ENCODE measurements at places on chromosomes 1 and 21.

DNA sequence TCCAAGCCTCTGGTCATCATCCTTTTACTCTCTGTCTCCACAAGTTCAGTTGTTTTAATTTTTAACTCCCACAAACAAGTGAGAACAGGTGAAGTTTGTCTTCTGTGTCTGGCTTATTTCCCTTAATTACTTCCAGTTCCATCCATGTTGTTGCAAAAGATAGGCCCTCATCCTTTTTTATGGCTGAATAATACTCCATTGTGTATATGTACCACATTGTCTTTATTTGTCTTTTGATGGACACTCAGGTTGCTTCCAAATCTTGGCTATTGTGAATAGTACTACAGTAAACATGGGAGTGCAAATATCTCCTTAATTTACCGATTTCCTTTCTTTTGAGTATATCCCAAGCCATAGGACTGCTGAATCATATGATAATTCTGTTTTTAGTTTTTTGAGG lies 262.5 kb downstream of the HHAT start:
- no peaks in the 10 kb centered on the region for H3K4me1 ChIP-seq
- no peak for DNase-seq
- H3K36me3 ChIP-seq: no peaks in the 10 kb centered on the region
- no peaks in the 10 kb centered on the region for H3K27me3 ChIP-seq

- H3K4me1 ChIP-seq: no peaks in the 10 kb centered on the region
- peak; percentile 81 for DNase-seq
- peak overlapping the region; percentile 56 for H3K27ac ChIP-seq
These were observed 33.8 kb downstream of the RSPH1 start for GRCh38 chr21:42461881-42462877.

DNA sequence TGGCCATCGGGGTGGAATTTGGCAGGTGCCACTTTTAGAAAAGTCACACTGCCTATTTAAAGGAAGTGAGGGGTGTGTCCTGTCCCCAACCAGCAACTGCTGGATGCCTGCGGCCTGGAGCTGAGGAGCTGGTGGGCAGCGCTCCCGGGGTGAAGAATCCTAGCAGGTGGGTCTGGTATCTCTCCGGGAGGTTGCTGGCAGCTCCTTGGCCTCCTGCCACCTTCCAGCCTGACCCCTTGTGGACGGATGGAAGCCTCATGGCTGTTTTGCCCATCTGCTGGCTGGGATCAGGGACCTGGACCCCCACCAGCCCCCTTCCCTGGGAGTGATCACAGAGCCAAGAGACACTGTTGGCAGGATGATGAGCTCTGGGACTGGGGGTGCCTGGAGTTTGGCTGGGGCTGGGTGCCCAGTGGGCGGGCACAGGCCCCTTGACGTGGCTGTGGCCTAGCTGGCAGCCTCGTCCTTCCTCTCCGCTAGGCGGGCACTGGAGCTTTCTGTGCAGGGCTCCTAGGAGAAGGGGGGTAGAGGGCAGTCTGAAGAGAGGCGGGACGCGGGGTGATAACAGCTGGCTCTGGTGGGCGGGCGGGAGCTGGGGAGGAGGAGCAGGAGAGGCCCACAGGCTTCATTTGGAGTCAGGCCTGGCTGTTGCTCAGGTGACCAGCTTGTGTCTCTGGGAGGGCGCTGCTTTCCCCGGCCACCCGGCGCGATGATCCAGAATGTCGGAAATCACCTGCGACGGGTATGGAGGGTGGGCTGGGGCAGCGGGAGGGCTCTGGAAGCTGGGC lies at the start of gene ACOT11:
Gene ACOT11 (plus strand): TSS at position 628 of the 788 bp plus-strand sequence. CDS start 82 bp downstream, at position 710.
- no peak within 1 kb of the TSS for H3K4me3 ChIP-seq
- H3K4me1 ChIP-seq: no peaks in the 10 kb centered on the region
- H3K36me3 ChIP-seq: no peaks in the 10 kb centered on the region

- no peak overlapping the region for H3K4me3 ChIP-seq
- no peaks in the 10 kb centered on the region for H3K36me3 ChIP-seq
- no peaks in the 10 kb centered on the region for H3K4me1 ChIP-seq
- no peak for DNase-seq
- no peak overlapping the region for H3K27ac ChIP-seq
- no peaks in the 10 kb centered on the region for H3K27me3 ChIP-seq
These were observed 255.7 kb downstream of the COL11A1 start for GRCh38 chr1:102852613-102853012.

DNA sequence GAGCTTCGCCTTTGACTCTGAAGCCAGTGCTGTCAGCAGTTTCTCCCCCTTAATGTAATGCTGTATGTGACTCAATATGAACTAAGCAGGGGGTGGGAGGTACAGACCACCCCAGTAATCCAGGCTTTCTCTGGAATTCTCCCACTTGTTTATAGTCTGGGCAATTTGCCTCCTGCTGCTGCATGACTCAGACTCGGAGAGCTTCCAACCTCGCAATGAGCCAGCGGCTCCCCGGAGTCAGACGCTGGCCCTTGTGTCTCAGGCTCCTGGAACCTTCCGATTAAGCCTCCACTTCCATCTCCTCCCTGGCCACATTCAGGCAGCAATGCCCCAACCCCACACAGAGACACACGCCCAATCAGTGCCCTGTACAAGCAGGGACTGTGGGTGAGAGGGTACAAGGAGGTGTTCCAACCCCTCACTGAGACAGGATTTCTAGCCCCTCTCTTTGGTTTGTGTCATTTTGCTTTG lies 471.7 kb upstream of the VAMP3 start:
- H3K4me3 ChIP-seq: no peak overlapping the region
- H3K27me3 ChIP-seq: no peaks in the 10 kb centered on the region
- DNase-seq: no peak
- no peak overlapping the region for H3K27ac ChIP-seq
- no peaks in the 10 kb centered on the region for H3K36me3 ChIP-seq

GRCh38 chr1:40210511-40211204 lies 37.1 kb upstream of the TMCO2 start:
- H3K4me1 ChIP-seq: no peaks in the 10 kb centered on the region
- DNase-seq: no peak
- no peaks in the 10 kb centered on the region for H3K27me3 ChIP-seq
- peaks cover 2% of the 10 kb centered on the region for H3K36me3 ChIP-seq
- H3K4me3 ChIP-seq: no peak overlapping the region

DNA sequence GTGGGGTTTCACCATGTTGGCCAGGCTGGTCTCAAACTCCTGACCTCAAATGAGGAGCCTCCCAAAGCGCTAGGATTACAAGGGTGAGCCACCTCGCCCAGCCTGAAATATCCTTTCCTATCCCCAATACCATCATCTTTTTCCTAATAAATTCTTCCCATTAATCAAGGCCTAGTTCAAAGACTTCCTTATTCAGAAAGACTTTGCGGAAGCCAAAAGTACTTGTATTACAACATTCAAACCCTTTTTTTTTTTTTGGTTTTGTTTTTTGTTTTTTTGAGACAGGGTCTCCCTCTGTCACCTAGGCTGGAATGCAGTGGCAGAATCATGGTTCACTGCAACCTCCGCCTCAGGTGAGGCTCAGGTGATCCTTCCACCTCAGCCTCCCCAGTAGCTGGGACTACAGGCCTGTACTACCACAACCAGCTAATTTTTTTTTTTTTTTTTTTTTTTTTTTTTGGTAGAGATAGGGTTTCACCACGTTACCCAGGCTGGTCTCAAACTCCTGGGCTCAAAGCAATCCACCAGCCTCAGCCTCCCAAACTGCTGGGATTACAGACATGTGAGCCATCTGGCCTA lies 7.6 kb downstream of the SLC19A2 start:
- no peak for DNase-seq
- H3K27ac ChIP-seq: no peak overlapping the region
- H3K4me1 ChIP-seq: no peaks in the 10 kb centered on the region
- no peak overlapping the region for H3K4me3 ChIP-seq
- no peaks in the 10 kb centered on the region for H3K36me3 ChIP-seq

DNA sequence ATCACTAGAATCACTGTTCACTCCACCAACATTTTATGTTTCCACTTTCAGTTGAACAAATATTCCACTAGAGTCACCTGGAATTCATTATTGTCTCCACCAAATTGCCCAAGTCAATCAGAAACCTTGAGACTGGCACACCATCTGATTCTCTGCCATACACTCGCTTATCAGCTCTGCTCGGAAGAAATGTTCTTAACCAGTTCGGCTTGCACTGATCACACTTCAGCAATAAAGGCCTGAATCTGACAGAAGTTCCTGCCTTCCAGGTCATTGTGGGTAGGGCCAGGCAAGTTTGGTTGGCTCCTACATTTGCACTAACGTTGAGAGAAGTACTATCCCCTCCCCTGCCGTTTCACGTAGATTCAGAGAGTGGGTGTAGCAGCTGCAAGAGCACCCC lies 10.0 kb downstream of the TPM3 start:
- peaks cover 7% of the 10 kb centered on the region for H3K4me1 ChIP-seq
- peak overlapping the region; percentile 99 for H3K4me3 ChIP-seq
- no peak for DNase-seq

GRCh38 chr1:161138431-161138830 lies 6.0 kb upstream of the DEDD start:
- no peaks in the 10 kb centered on the region for H3K36me3 ChIP-seq
- H3K27me3 ChIP-seq: no peaks in the 10 kb centered on the region
- no peak for DNase-seq
- no peak overlapping the region for H3K27ac ChIP-seq
- H3K4me1 ChIP-seq: no peaks in the 10 kb centered on the region
- no peak overlapping the region for H3K4me3 ChIP-seq

DNA sequence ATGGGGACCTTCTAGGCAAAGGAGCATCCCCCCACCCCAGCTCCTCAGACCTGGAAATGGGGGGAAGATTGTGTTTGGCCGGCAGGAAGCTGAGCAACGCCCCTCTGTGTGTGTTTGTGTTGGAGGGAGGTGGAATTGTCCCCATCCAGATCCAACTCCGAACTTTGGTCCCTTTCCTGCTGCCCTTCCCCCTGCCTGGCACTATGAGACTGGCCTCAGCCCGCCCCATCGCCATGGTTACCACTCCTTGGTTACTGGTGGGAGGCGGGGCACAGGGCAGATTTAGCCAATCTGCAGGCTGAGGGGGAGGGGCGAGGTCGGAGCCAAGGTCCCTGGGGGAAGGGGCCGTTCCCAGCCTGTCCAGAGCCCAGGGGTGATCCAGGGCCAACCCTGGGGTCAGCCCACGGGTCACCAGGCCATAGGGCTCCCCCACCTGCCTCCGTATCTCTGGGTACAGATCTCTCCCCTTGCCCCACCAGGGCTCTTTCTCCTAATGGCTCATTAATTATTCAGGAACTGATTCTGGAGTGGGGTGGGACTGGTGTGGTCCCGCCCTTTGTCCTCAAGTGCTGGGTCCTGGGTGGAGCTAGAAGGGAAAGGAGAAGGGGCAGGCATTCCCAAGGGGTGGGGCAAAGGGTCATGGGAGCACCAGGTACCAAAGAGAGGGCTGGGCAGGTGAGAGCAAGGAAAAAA lies 15.2 kb downstream of the PTPRF start:
- H3K27me3 ChIP-seq: no peaks in the 10 kb centered on the region
- no peaks in the 10 kb centered on the region for H3K36me3 ChIP-seq
- H3K4me1 ChIP-seq: peaks cover 94% of the 10 kb centered on the region

DNA sequence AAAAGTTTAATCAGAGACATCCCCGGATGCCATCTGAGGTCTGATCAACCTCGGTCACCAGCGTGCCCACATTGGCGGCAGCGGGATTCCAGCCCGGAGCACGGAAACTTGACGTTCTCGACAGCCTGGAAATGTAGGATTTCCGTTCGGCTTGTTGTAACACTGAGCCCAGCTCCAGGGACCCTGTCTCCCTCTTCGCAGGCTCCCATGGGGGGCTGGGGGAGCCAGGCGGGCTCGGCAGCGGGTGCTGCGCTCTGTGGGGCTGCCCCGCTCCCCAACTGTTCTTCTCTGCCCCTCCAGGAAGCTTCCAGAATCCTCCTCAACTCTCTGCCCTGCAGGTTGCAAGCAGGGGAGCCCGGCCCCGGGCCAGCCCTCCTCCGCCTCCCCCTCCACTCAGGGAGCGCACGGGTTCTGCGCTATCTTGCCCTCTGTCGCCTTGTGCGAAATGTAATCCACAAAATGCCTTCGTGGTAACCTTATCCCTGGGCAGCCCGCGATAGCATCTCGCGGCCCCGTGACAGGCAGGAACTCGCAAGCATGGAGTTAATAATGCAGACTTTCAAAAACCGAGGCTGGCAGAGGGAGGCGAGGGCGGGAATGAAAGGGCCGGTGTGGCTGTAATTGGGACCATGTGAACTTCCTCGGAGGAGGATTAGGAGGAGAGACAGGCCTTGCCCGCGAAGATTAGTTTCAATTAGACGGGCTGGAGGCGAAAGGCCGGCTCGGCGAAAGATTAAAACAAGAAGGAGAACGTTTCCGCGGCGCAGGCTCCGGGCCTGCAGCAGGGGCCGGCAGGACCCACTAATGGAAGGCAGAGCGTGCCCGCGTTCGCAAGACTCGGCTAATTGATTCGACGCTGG lies 53.9 kb upstream of the TTC34 start:
- no peak overlapping the region for H3K27ac ChIP-seq
- H3K4me3 ChIP-seq: no peak overlapping the region
- no peaks in the 10 kb centered on the region for H3K27me3 ChIP-seq
- no peaks in the 10 kb centered on the region for H3K4me1 ChIP-seq

- H3K4me1 ChIP-seq: no peaks in the 10 kb centered on the region
- H3K36me3 ChIP-seq: no peaks in the 10 kb centered on the region
- no peak overlapping the region for H3K4me3 ChIP-seq
- no peak overlapping the region for H3K27ac ChIP-seq
- DNase-seq: no peak
These were observed 94.5 kb downstream of the PTPRU start for GRCh38 chr1:29330856-29331255.

- H3K4me3 ChIP-seq: no peak overlapping the region
- no peaks in the 10 kb centered on the region for H3K27me3 ChIP-seq
- H3K4me1 ChIP-seq: no peaks in the 10 kb centered on the region
- H3K27ac ChIP-seq: no peak overlapping the region
- DNase-seq: no peak
These were observed 18.5 kb downstream of the NCF2 start for GRCh38 chr1:183571678-183572268.

DNA sequence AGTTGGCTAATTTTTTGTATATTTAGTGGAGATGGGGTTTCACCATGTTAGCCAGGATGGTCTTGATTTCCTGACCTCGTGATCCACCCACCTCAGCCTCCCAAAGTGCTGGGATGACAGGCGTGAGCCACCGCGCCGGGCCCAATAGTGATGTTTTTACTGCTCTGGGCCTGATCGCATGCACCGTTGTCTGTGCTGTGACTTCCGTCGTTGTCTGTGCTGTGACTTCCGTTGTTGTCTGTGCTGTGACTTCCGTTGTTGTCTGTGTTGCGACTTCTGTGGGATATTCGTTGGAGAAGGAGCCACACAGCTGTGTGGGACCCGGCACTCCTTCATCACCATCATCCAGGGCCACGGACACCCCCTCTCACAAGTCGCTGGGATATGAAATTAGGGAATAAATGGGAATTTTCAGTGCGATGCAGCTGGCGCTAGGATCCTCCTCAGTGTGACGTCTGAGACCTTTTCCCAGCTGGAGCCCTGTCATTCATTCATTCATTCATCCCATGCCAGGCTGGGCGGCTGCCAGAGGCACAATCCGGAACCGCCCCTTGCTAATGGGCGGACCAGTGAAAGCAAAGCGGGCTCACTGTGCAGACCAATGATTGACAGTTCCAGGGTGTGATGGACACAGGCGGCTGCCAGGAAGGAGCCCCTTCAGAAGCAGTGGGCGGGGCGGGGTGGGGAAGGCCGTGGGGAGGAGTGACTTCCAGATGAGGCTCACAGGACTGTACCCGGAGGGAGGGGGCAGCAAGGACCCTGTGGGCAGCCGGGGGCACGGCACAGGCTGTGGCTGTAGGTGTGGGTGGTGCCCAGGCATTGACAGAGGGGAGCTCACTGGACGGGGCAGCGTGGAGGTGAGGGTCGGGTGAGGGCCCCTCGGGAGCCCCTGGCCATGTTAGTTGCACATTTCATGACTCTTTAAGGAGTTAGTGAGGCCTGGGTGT lies 48.9 kb downstream of the PRKCZ start:
- no peak overlapping the region for H3K27ac ChIP-seq
- no peak for DNase-seq
- no peak overlapping the region for H3K4me3 ChIP-seq
- H3K27me3 ChIP-seq: no peaks in the 10 kb centered on the region
- H3K4me1 ChIP-seq: no peaks in the 10 kb centered on the region
- no peaks in the 10 kb centered on the region for H3K36me3 ChIP-seq

All from right lobe of liver (tissue), 6 donors.